ENCODE measurements at places on chromosomes 1 and 21. TPM values are rescaled to one million over a fixed set of nuclear protein-coding genes. Genes with fewer than 3 reads are reported as not detected.

Gene CBR3
- total RNA-seq, result 19.2 TPM

Gene CELA2B
- total RNA-seq, result not detected

Gene CELSR2
- total RNA-seq, result 0.80 TPM

Gene GOLT1A
- not detected for total RNA-seq

Gene TCP10L
- total RNA-seq, result not detected

Gene NPHS2
- not detected for total RNA-seq

Gene FAAH
- 0.27 TPM for total RNA-seq
